Fibroblast of the aortic adventitia (primary cell): ENCODE measurements at places on chromosomes 3 and 15. TPM values are rescaled to one million over a fixed set of nuclear protein-coding genes. Genes with fewer than 3 reads are reported as not detected.

The SPATA12 gene
- 0.09 TPM in 1 of 2 replicates, not detected in the other for total RNA-seq

The EOMES gene
- total RNA-seq: 0.18 TPM in 1 of 2 replicates, not detected in the other

The RAB6B gene
- 0.36 and 0.49 TPM in 2 replicates for total RNA-seq

The RTP4 gene
- 2.8 and 2.9 TPM in 2 replicates for total RNA-seq

The TLR9 gene
- not detected in 2 replicates for total RNA-seq
